ENCODE measurements at places on chromosomes 16 and 17.

DNA sequence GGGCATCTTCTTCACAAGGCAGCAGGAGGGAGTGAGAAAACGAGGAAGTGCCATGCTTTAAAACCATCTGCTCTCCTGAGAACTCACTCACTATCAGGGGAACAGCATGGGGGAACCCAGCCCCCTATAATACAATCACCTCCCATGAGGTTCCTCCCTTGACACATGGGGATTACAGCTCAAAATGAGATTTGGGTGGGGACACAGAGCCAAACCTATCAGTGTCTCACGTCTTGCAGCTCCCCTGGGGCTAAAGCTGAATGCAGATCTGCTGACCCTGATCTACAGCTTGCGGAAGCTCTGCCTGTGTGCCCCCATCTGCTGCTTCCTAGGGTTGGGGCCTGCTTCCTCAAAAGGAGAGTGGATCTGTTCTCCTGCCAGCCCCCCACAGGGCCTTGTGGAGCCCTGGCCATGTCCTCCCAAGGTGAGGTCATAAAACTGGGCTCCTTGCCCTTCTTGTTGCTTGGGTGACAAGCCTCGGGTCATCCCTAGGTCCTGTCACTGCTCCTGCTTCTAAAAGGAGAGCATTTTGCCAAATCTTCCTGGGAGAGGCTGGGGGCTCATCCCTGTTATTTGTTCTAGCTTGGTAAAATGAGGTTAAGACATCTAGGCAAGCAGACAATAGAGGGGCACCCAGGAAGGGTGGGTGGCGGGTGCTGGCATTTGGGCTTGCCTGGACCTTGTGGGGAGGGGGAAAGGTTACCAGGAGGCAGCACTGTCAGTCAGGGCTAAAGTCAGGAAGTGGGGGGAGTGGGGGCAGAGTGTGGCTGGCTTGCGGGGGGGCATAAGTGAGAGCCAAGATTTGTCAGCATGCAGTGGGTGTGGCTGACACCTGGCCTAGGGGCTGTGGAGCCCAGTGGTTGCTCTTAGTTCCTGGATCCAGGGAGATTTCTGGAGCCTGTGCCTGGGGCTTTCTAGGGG lies 16.0 kb downstream of the KRT33A start:
- H3K4me3 ChIP-seq: no peak overlapping the region
- H3K27ac ChIP-seq: no peak overlapping the region
- DNase-seq: no peak
- H3K4me1 ChIP-seq: peaks cover 62% of the 10 kb centered on the region

- H3K27ac ChIP-seq: no peak overlapping the region
- DNase-seq: no peak
- H3K36me3 ChIP-seq: no peaks in the 10 kb centered on the region
- no peaks in the 10 kb centered on the region for H3K27me3 ChIP-seq
- H3K4me1 ChIP-seq: no peaks in the 10 kb centered on the region
Measured at GRCh38 chr16:86732621-86733295, 154.4 kb downstream of the FOXL1 start.

GRCh38 chr16:50310308-50311133 lies 44.2 kb downstream of the ADCY7 start:
- H3K4me1 ChIP-seq: peaks cover 14% of the 10 kb centered on the region
- H3K27ac ChIP-seq: no peak overlapping the region
- no peak for DNase-seq
- no peak overlapping the region for H3K4me3 ChIP-seq

GRCh38 chr16:88735121-88735520 lies 28.8 kb downstream of the CTU2 start:
- no peak for DNase-seq
- H3K27me3 ChIP-seq: no peaks in the 10 kb centered on the region

DNA sequence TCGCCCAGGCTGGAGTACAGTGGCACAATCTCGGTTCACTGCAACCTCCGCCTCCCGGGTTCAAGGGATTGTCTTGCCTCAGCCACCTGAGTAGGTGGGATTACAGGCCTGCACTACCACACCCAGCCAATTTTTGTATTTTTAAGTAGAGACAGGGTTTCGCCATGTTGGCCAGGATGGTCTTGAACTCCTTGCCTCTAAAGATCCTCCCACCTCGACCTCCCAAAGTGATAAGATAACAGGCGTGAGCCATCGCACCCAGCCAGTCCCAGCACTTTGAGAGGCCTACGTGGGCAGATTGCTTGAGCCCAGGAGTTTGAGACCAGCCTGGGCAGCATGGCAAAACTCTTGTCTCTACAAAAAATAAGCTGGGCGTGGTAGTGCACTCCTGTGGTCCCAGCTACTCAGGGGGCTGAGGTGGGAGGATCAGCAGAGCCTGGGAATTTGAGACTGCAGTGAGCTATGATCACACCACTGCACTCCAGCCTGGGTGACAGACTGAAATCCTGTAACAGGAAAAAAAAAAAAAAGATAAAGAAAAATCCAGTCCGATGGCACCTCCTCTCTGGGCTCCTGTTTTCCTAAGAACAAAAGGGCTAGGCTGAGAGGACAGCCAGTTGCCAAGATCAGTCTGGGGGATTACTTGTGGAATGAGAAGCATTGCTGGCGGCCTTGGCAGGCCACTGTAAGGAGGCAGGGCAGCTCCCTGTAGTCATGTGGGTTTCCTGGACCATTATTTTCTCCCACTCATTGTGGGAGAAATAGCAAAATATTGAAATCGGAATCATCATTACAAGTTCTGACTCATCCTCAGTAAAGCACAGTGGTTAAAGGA lies 3.0 kb upstream of the PIPOX start:
- no peak for DNase-seq
- H3K4me3 ChIP-seq: no peak overlapping the region
- no peaks in the 10 kb centered on the region for H3K36me3 ChIP-seq
- H3K27me3 ChIP-seq: no peaks in the 10 kb centered on the region
- no peak overlapping the region for H3K27ac ChIP-seq

DNA sequence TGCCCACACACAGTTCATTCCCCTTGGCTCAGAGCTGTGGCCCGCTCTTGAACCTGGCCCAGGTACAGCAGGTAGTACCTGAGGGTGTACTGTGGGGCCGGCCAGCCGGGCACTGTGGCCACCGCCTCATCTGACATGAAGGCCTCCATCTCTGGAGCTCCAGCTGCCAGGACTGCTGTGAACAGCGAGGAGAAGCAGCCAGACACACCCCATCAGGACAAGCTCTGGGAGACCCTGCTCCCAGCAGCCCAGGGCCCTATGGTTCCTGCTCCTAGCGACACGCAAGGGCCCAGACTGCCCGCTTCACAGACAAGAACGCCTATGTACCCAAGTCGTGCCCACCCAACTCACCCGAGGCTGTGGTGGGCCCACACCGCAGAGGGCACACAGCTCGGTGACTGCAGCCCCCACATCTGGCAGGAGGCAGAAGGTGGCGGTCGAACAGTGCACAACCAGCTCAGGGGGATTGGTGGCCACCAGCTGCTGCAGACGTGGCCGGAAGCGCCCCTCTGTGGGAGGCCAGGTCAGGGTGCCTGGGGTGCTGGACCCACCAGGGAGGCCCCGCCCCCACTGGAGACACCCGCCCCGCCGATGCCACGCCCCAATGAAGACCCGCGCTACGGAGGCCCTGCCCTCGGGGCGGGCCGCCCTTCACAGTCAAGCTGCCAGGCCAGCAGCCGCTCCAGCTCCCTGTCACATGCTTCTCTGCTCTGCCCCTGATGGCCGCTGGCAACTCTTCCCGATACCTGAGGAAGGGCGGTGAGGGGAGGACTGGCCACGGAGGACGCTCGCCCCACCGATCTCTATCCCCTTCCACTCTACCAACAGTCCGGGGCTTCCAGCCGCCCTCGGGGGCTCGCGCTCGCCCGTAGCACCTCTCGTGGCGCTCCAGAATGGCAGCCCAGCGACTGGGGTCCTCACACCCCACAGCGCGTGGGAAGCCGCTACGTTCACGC lies 1.1 kb upstream of the STUB1 start:
- H3K4me1 ChIP-seq: peaks cover 32% of the 10 kb centered on the region
- no peaks in the 10 kb centered on the region for H3K27me3 ChIP-seq
- H3K27ac ChIP-seq: peak overlapping the region; percentile 24

- no peaks in the 10 kb centered on the region for H3K27me3 ChIP-seq
- peak overlapping the region; percentile 51 for H3K4me3 ChIP-seq
- peak; percentile 97 for DNase-seq
- no peaks in the 10 kb centered on the region for H3K36me3 ChIP-seq
- peaks cover 65% of the 10 kb centered on the region for H3K4me1 ChIP-seq
Measured at GRCh38 chr16:22190081-22190775, 15.8 kb upstream of the EEF2K start.

GRCh38 chr17:64356304-64356686 lies 34.4 kb downstream of the PECAM1 start:
- DNase-seq: no peak
- H3K27ac ChIP-seq: no peak overlapping the region

- no peaks in the 10 kb centered on the region for H3K4me1 ChIP-seq
- H3K4me3 ChIP-seq: no peak overlapping the region
- no peaks in the 10 kb centered on the region for H3K36me3 ChIP-seq
- DNase-seq: no peak
- H3K27ac ChIP-seq: no peak overlapping the region
- H3K27me3 ChIP-seq: peaks cover 4% of the 10 kb centered on the region
Measured at GRCh38 chr17:17448076-17448475, 28.7 kb upstream of the MED9 start.

- H3K36me3 ChIP-seq: peaks cover 22% of the 10 kb centered on the region
- peak overlapping the region; percentile 92 for H3K27ac ChIP-seq
- H3K4me3 ChIP-seq: peak overlapping the region; percentile 97
- H3K4me1 ChIP-seq: peaks cover 26% of the 10 kb centered on the region
Measured at GRCh38 chr16:23557779-23558702, 514 bp downstream of the UBFD1 start.

GRCh38 chr17:2685696-2686095 lies 25.9 kb downstream of the CLUH start:
- H3K36me3 ChIP-seq: peaks cover 19% of the 10 kb centered on the region
- DNase-seq: no peak
- H3K27me3 ChIP-seq: no peaks in the 10 kb centered on the region
- no peak overlapping the region for H3K27ac ChIP-seq
- H3K4me3 ChIP-seq: no peak overlapping the region
- peaks cover 12% of the 10 kb centered on the region for H3K4me1 ChIP-seq

DNA sequence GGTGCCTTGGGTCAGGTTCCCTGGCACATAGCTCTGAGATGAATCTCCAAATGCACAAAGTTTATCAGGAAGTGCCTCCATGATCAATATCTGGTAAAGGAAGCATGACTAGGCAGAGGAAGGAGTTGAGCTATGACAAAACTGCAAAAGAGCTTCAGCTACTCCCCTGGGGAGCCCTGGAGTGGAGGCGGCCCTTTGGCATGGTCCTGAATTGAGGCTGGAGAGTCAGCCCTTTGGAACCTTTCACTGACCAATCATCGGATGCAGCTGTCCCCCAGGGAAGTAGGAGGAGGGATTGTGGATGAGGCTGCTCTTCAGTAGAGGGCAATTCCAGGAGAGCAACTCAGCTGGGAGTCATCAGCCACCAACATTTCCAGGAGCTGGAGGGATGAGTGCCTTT lies 46.1 kb upstream of the NLRP1 start:
- no peak for DNase-seq
- no peak overlapping the region for H3K4me3 ChIP-seq
- H3K36me3 ChIP-seq: no peaks in the 10 kb centered on the region
- H3K27me3 ChIP-seq: no peaks in the 10 kb centered on the region

DNA sequence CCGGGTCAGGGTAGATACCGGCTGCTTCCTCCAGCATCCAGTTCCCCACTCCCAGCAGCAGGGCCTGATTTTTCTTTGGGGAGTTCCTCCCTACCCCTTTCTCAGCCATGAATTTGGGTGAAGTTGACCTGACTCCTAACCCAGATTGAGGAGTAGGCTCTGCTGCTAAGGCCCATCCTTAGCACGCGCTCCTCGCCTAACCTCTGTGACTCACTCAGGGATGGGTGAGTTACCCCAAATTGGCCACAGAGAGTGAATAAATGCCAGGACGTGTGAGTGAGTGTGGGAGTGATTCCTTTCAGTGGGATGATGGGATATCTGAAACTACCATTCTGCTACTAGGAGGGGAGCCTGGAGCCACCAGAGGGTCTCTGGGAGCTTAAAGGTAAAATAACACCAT lies 28.9 kb upstream of the ABCC12 start:
- no peak overlapping the region for H3K27ac ChIP-seq
- DNase-seq: no peak
- H3K36me3 ChIP-seq: no peaks in the 10 kb centered on the region
- no peak overlapping the region for H3K4me3 ChIP-seq

GRCh38 chr17:76670020-76670717 lies 26.6 kb upstream of the ST6GALNAC1 start:
- no peak overlapping the region for H3K4me3 ChIP-seq
- peaks cover 35% of the 10 kb centered on the region for H3K4me1 ChIP-seq
- DNase-seq: peak; percentile 61
- H3K27me3 ChIP-seq: no peaks in the 10 kb centered on the region
- H3K27ac ChIP-seq: no peak overlapping the region

GRCh38 chr17:63973930-63974593 lies 1.3 kb upstream of the SCN4A start:
- no peaks in the 10 kb centered on the region for H3K27me3 ChIP-seq
- no peaks in the 10 kb centered on the region for H3K36me3 ChIP-seq
- no peak for DNase-seq
- H3K4me1 ChIP-seq: no peaks in the 10 kb centered on the region
- H3K27ac ChIP-seq: no peak overlapping the region

DNA sequence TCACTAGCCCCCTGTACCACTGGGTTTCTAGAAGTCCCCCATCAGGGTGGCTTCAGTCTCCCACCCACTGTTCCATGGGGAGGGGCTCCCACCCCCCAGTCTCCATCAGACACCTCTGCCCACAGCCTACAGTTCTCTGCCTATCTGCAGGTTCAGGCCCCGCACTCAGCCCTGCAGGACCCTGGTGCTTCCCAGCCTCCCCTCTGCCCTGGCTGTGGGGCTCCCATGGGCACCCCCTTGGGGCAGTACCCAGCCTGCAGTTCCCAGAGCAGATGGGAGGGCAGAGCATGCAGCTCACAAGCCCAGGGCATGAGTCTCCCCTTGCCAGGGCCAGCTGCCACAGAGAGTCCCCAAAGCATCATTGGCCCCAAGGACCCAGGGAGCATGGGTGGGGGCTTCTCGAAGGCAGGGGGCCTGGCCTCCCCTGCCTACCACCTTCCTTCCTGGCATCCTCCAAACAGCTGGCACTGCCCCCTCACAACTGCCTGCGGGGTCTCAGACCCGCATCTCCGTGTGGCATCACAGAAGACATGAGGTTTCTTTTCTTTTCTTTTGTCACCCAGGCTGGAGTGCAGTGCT lies 2.8 kb upstream of the MRPL28 start:
- H3K27me3 ChIP-seq: no peaks in the 10 kb centered on the region
- H3K4me3 ChIP-seq: no peak overlapping the region
- no peaks in the 10 kb centered on the region for H3K36me3 ChIP-seq
- DNase-seq: no peak
- H3K4me1 ChIP-seq: peaks cover 14% of the 10 kb centered on the region

DNA sequence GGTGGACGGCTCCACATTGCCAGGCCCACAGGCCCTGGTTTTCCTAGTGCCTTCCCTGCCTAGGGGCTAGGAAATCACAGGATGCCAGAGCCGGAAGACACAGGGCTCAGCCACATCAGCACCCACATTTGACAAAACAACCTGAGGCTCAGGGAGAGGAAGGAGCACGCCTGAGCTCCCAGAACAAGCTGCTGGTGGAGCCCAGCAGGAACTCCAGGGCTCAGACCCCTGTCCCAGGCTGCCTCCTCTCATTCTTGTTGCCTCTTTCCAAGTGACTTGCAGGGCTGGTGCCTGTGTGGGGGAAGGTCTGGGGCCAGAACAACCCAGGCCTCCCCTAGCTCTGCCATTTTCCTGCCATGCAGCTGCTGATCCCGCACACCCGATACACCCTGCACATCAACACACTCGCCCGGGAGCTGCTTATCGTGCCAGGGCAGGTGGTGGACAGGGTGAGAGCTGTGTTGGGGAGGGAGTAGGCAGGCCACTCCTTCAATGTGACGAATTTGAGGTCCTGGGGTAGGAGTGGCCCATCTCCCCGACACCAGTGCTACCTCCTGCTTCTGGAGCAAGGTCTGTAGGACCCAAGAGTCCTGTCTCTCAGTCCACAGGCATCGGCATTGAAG lies 7.6 kb downstream of the ALOX15B start:
- H3K27me3 ChIP-seq: no peaks in the 10 kb centered on the region
- no peak overlapping the region for H3K27ac ChIP-seq
- no peaks in the 10 kb centered on the region for H3K36me3 ChIP-seq
- H3K4me3 ChIP-seq: no peak overlapping the region
- no peak for DNase-seq
- no peaks in the 10 kb centered on the region for H3K4me1 ChIP-seq

All from CD8-positive, alpha-beta memory T cell (primary cell).